Occipital lobe (tissue), 3 donors: ENCODE measurements at places on chromosomes 12 and 14. TPM values are rescaled to one million over a fixed set of nuclear protein-coding genes. Genes with fewer than 3 reads are reported as not detected.

GRCh38 chr12:130791629-130792028 is 47.4 kb downstream of the STX2 start:
- no peak for DNase-seq

DNA sequence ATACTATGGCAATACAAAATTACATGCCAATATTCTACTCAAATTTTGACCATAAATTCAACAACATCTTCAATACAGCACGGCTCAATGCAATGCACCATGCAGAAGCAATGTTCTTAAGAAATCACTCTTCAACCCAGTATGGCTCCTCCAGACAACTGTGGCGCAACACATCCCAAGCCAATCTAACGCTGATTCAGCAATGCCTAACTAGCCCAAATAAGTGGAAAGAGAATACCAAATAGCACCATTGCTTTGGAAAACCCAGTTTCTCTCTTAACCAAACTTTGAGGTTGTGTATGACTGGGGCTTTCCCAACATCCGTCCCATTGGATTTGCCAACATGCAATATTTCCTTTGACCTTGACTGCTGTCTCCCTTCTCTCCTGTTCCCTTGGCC is 211.1 kb upstream of the TBX3 start:
- DNase-seq = no peak

DNA sequence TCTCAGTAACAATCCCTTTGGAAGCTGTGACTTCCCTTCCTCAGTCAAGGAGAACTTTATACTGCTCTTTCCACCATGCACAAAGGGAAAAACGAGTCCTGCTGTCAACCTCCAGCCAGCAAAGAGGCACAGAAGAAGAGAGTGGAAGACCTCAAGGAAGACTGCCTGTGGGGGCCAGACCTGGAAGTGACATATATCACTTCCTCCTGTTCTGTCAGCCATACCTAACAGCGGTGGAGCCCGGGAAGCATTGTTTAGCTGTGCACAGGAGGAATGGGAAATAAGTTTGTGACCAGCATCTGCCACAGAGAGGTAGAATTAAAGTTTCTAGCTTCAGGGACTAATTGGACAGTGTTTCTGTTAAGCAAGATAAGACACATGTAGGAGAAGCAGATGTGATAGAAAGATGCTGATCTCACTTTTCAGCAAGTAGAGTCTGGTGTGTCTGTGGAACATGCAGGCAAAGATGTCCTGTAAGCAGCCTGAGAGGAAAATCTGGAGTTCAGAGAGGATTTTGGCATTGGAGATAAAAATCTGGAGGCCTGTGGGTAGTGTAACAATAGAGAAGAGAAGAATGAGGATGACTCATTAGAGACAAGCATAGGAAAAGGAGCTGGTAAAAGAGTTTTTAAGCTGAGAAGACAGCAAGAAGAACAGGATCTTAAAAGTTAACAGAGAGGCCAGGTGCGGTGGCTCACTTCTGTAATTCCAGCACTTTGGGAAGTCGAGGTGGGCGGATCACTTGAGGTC is 141.6 kb upstream of the CPSF6 start:
- DNase-seq = no peak

DNA sequence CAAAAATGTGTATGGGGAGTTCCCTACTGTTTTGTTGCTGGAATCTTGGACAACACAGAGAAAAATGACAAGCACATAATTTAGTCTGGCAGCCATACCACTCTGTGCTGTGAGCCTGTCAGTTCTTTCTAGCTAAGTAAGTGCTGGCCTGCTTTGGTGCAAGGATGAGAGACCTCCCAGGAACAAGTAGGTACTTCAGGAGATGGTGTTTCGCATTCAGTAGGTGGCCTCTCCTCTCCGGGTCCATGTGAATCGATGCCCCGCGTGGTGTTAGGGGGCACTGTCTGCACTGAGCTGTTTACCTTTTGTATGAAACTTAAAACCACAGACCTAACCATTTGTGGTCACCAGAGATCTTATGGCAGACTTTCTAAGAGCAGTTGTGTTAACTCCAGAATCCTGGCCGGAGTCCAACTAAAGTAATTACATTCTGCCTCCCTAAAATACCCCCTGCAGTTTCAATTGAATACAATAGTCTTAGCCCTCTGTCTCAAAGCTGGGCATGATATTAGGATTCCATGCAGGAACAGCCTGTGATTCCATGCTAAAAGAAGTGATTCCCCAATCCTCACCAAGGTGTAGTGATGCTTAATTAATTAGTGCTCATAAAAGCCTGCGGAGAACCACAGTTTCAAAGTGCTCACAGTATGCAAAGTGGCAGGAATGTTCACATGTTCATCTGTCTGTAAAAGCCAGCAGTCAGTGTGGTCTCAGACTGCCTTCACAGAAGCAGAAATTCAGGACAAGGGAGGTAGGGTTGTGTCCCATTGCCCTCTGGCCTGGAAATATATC is 64.2 kb downstream of the LLPH start:
- DNase-seq = no peak

GRCh38 chr14:87231336-87232026 is 761.5 kb downstream of the GALC start:
- no peak for DNase-seq

Gene CLEC4C
- total RNA-seq = not detected

GRCh38 chr12:40762072-40762471 is 69.8 kb downstream of the CNTN1 start:
- DNase-seq = no peak

GRCh38 chr12:75011120-75011519 is 198.5 kb downstream of the KCNC2 start:
- DNase-seq = no peak

- DNase-seq = no peak
Measured at GRCh38 chr12:89433634-89434033, 81.3 kb upstream of the DUSP6 start.

Gene KRT77
- not detected for total RNA-seq

DNA sequence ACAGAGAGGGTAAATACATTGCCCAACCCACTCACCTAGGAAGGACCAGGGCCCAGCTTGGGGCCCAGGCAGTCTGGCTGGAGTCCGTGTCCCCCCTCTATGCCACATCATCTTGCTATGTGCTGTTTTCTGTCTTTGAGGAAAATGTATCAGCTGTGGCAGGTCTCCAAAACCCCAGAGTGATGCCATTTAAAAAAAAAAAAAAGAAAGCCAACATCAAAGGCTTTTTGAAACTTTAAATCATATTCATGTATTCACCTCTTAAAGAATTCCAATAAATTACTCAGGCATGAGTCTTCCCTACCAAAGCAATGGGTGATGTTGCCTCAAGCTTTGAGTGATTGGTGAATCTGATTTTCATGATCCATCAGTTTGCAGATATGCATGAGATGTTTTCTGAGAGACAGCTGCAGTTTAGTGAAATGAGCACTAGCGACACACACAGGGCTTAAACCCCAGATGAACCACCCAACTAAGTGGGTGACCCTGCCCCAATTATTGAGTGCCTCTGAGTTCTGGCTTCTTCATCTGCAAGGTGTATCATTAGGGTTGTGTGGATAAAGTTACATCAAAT is 6.1 kb downstream of the KRT81 start:
- no peak for DNase-seq

DNA sequence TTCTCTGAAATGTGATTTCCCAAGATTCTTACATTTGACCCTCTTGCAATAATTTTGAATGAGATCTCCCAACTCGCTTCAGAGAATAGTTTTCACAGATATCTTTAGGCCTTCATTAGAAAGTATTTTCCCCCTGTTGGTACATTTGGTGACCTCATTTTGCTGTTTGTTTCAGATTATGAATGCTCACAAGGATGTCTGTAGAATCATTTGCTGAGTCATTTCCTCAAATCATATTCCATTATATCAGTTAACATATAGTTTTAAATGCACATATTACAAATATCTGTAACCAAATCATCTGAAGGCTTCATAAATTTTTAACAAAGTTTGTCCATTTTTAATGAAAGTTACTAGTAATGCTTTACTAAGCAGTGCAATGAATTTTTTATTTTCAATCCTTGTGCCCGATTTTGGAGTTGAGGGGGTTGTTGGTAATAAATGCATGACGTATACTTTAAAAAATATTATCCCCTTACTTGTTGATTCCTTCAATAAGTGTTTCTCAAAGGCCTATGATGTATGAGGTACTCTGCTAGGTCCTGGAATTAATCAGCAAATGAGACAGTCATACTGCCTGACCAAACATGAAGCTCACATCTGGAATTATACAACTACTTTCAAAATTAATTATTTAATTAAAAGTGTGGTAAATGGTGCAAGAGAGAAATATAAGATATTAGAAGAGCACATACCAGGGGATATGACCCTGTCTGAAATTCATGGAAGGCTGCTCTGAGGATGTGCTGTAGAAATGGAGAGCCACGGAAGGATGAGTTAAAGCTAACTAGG is 126.9 kb upstream of the RAP1B start:
- DNase-seq = no peak

DNA sequence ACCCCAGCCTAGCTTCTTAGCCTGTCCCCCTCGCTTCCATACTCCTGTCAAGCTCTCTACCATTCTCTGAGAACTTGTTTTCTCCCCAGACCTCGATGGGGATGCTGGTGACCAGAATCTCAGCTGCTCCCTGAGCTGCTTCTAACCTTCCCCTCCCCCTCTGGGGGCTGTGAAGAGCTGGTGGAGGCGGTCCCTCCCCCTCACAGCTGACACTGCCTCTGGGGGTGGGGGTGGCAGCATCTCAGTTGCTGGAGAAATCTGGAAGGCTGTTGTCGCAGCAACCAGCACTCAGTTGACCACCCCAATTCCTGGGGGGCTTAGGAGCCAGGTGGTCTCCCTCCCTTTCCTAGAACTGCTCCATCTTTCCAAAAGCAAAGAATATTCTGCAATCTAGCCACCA is 4.7 kb downstream of the PPP1R1A start:
- DNase-seq = no peak

DNA sequence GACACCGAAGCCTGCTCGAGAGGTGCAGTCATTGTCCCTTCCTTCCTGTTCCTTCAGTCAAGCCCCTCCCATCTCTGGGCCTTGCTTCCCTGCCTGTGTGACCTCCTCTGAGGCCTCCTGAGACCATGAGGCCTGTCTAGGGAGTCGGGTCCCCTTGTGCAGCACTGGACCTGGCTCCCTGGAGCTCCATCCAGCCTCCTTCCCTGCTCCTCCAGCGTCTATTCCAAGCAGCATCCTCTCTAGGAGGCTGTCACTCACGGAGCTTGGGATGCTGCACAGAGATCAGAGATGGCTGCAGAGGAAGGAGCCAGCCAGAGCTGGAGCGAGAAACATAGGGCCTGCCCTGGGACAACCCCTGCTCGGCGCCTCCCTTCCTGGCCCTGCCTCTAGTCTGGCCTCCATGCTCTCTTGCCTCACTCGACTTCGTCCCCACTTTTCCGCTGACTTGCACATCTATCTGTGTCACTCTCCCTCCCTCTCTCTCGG is 142.7 kb downstream of the BCL11B start:
- DNase-seq = no peak

DNA sequence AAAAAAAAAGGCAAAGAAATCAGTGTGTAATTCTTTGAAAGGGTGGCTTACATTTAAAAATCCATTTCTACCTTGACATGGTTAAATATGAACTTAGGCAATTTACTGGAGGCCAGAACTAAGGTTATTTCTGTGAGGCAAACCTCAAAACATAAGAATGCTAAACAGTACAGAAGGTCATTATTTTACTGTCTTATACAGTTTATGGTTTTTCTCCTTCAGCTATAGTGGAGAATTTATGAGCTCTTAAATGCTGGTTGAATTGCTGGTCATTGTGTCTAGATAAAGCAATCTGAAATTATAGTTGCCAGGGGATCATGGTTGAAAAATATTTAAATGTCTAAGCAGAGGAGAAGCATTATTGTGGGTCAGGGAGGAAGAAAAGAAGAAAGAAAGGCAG is 70.5 kb downstream of the TRIM9 start:
- DNase-seq = no peak

- no peak for DNase-seq
Measured at GRCh38 chr14:33948869-33949408, 1.9 kb downstream of the EGLN3 start.

DNA sequence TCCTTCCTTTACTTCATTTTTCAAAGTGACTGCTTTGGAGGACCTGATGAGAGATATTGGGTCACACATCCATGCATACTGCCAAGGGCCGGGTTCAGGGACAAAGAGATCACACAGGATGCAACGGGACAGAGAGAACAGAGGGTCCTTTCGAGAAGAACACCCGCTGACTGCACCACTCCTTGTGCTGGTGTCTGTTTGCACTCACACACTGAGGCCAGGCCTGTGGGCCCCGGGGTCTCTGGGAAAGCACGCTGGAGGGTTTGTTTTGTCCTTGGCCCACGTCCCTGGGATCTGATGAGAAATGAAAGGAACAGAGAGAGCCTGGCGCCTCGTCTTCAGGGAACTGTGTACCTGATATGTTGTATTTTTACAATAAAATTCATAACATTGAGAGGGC is 42.2 kb downstream of the PAH start:
- DNase-seq = no peak

GRCh38 chr14:105091517-105092170 is 26.4 kb upstream of the GPR132 start:
- DNase-seq = no peak

GRCh38 chr14:54117396-54117795 is 160.8 kb upstream of the BMP4 start:
- no peak for DNase-seq

Gene ELK3
- total RNA-seq = 1.9 TPM

Gene OASL
- total RNA-seq = 0.16 TPM

Gene IL31
- total RNA-seq = not detected

DNA sequence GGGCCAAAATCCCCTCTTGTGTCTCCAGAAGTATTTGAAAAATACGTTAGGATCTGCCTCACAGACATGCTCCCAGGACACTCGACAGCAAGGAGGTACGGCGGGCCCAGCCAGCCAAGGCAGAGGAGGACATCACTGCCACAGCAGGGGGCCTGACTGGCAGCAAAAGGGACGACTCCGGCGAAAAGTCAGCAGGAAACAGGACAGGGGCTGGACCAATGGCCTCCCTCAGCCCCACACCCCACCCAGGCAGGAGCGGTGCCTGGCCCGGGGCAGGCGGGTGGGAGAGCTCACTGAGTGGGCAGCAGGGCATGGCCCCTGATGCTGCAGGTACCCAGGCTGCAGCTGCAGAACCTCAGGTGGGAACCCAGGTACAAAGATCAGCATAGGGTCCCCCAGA is 17.8 kb downstream of the BRF1 start:
- DNase-seq = no peak

Gene C3AR1
- total RNA-seq = 3.1 TPM

Gene GOLT1B
- total RNA-seq = 48.7 TPM

GRCh38 chr12:47819138-47819895 is 386 bp downstream of the HDAC7 start:
- peak; percentile 24 for DNase-seq

- no peak for DNase-seq
Measured at GRCh38 chr12:28253161-28253641, 62.9 kb downstream of the CCDC91 start.
